NCI-H748 treated with DMSO at 0.1 percent for 48 hours (cell line): ENCODE measurements at places on chromosomes 3 and 15.

- DNase-seq, result no peak
Observed at GRCh38 chr3:119741657-119742590, 39.1 kb downstream of the CFAP91 start.

- DNase-seq, result no peak
Observed at GRCh38 chr3:141291559-141292355, 60.1 kb downstream of the PXYLP1 start.

DNA sequence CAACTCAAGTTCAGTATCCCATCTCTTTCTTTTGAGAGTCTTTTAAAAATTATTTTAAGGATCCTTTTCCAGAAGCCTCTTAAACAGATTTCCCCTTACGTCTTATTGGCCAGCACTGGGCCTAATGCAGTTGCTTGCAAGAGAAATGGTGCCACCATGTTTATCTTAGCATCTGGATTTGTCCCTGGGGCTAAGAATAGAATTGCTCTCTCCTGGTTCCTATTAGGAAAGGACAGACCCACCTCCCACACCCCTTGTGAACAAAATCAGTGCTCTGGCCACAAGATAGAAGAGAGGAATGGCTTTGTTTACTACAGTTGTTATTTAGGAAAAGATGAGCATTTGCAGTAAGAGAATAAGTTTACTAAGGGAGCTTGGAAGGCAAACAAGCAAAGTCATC lies 128.2 kb upstream of the CGNL1 start:
- DNase-seq, result no peak

- DNase-seq, result no peak
Observed at GRCh38 chr3:196499061-196499460, 4.5 kb downstream of the RNF168 start.

GRCh38 chr15:76134537-76134936 lies 74.8 kb downstream of the TMEM266 start:
- DNase-seq, result no peak

- DNase-seq, result no peak
Observed at GRCh38 chr3:15154326-15154725, 51.7 kb upstream of the CAPN7 start.

DNA sequence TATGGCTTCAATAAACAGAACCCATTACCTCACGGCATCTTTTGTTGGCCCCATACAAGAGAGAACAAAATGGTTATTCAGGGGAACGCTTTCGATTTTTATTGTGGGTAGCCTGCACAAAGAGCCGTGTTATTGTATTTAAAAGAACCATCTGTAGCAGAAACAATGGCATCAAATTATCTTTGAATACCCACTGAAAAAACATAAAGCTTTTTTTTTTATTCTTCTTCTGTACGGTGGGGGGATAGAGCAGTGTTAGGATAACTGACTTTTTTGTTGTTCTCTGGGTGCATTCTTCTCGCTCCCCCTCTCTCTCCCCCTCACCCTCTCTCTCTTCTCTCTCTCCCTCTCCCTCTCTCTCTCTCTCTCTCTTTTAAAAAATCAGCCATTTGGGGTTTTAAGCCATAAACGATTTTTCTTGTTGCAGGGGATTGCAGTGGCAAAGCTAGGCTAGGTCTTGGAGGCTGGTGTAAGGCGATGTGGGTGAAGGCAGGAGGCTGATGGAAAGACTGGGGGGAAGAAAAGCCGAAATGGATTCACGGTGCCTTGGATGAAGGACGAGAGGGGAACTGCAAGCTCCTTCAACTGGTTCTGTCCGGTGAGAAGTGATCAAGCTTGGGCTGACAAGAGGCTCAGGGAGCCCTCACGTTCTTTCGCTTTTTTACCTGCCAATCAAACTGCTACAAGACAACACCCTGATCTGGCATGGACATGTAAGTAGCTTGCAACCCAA lies 12.4 kb upstream of the SOX2 start:
- peak; percentile 48 for DNase-seq

DNA sequence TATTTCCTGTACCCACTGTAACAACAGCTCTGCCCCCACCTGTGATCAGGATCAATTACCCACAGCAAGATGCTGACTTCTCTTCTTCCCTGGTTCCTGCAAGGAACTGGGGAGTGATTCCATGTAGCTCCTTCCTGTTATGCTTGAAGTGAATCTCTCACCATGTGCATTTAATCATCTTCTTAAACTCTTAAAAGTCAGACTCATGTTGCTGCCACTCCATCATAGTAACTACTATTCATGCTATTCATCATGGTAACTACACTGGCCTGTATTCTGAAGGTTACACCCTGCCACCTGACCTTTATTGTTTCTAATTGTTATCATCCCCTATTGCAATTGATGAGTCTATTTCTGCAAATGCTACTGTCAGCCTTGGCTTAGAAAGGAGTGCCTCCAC lies 89.5 kb downstream of the SUCNR1 start:
- DNase-seq, result no peak

GRCh38 chr3:5016211-5017161 lies 37.2 kb downstream of the BHLHE40 start:
- DNase-seq, result no peak

DNA sequence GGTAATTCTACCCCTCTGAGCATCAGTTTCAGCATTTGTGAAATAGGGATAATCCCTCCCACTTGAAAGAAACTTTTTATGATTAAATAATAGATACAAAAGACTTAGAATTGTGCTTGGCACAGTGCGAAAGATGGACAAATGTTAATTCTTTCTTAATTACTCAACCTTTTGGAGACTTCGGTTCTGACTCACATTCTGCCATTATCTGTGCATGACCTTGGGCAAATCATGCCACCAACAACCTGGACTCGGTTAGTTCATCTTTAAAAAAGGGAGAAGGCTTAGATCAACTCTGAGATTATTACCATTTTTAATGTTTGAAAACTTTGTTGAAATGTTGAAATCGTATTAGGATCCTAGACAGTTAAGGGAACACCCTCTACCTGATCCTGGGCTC lies 40.6 kb upstream of the POLR2M start:
- no peak for DNase-seq

- no peak for DNase-seq
Observed at GRCh38 chr15:43775411-43775965, 1.3 kb downstream of the ELL3 start.

GRCh38 chr15:67050522-67051087 lies 14.8 kb upstream of the SMAD3 start:
- no peak for DNase-seq

DNA sequence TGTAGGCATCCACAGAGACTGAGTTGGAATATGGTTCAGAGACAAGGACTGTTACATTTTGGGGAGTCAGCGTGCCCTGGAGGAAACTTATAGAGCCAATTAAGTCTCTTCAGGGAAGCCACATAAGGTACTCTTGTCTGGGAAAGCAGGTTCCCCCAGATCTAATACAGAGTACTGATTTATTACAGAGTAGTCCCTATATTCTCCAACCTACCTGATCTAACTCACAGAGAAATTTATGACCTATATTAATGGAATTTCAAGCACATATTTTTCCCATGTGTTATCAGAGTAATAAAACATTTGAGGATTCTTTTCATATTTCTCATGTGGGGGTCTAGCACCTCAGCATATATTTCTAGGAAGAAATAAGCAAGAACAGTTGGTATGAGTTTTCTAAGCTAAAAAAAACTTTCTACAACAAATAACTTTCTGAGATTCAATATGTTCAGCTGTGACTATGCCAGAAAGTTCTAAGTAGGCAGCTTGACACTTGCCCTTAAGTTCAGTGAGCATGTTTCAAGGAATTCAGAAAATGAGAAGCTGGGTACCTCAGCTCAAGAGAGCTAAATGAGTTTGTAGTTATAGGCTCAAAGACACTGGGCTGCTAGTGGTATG lies 75.3 kb upstream of the COL8A1 start:
- no peak for DNase-seq

GRCh38 chr3:114496874-114497273 lies 203.0 kb downstream of the TIGIT start:
- no peak for DNase-seq

GRCh38 chr3:110789315-110789714 lies 282.3 kb upstream of the NECTIN3 start:
- DNase-seq, result no peak

DNA sequence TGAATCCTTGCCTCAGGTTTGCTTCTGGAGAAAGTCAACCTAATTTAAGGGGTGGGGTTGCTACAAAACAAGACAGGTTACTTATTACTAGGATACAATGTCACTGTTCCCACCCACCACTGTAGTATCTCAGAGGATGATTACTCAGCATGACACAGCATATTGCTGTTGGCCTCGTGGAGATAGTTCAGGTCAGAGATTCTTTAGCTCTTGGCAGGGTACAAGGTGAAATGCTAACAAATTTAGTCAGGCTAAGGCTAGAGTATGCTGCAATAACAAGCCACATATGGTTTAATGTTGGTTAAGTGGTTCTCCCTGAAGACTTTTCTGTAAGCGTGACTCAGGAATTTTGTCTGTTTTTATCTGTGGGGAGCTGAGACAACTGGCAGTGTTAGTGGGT lies 161.8 kb downstream of the EDEM1 start:
- no peak for DNase-seq

DNA sequence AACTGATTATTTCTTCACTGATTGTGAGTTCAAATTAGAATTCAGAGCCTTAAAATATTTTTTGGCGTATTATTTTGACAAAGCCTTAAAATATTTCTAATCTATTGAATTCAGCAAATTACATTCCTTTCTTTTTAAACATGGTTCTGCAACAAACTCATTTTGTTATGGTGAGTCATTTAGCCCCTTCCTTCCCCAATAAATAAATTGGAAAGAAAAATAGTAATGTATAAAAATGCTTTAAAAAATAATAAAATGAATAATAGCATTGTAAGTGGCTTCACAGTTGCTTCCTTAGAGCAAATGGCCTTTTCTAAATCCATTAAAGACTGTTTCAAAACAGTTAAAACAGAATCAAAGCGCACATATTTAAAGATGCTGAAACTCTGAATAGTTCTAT lies 12.1 kb downstream of the CSNK1G1 start:
- no peak for DNase-seq
